ENCODE measurements at places on chromosomes 3 and 15.

GRCh38 chr15:89377842-89378295 is 43.2 kb upstream of the POLG start:
- DNase-seq, result no peak

- DNase-seq, result no peak
Measured at GRCh38 chr3:58535531-58536500, 1.2 kb downstream of the ACOX2 start.

DNA sequence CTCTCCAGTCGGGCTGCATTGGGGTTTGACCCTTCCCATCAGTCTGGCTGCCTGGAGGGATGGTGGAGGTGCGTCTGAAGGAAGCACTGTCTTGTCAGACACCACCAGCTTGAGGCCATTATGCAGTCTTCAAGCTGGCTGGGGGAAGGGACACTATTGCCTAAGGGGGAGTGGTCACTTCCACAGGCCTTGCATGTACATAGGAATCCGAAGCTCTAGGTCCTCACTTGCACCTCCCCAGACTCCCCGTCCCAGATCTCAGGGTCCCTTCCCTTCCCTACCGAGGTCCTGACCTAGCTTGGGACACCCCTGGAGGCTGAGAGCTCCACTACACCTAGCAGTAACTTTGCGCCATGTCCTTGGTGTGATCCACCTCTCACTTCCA is 48.6 kb upstream of the KLF13 start:
- no peak for DNase-seq

DNA sequence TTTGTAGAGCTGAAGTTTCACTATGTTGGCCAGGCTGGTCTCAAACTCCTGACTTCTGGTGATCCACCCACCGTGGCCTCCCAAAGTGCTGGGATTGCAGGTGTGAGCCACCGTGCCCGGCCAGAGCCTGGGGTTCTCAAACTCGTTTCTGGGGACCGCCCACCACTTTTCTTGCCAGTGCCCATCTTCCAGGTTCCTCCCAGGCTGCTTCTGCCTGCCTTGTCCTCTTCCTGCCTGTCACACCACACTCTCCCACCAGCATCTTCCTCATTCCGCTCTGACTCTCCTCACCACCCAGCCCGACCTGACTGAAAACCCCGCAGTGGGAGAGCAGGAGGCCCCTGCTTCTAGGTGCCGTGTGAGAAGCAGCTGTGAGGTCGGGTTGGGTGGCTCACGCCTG is 3.1 kb upstream of the DYNLT2B start:
- DNase-seq, result no peak

GRCh38 chr15:69084404-69085030 is 70.0 kb downstream of the NOX5 start:
- DNase-seq, result no peak

DNA sequence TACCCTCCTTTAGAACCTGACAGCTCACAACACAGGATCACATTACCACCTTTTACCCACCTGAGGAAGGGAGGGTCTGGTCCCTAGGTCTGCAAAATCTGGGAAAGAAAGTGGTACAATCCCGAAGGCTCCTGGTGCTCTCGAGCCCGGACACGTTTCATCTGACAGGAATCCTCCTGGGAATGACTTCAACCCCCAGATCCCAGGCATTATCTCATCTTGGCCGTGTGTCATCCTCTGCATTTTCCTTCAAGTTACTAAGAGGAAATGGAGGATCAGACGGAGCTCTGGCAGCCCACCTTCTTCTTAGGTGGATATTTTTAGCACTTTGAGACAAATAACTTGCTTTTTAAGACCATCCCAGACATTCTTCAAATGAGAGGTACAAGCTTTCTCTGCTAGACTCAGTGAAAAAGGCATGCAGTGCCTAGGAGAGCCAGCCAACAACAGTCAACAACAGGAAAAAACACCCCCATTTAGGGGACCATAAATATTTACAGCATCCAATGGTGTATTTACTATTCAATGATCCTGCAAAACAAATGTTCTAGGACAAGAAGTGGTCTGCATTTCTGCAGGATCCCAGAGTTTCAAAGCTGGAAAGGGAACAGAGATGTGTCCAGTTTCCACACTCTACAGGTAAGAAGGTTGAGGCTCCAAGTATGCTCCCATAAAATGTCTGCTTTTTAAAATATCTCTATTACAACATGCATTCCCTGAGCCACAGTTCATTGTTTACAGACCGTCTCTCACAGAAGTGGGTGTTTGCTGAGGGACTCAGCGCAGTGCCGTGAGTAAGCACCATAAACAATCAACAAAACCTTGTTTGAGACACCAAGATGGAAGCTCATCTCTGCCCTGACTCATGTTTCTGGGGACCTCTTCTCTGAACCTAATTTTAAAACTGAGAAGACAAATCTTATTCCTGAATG is 38.3 kb upstream of the ARHGEF3 start:
- no peak for DNase-seq

- DNase-seq, result no peak
Measured at GRCh38 chr3:26237036-26237682, 385.4 kb upstream of the LRRC3B start.

- no peak for DNase-seq
Measured at GRCh38 chr3:124261306-124261705, 269.4 kb upstream of the ROPN1 start.

DNA sequence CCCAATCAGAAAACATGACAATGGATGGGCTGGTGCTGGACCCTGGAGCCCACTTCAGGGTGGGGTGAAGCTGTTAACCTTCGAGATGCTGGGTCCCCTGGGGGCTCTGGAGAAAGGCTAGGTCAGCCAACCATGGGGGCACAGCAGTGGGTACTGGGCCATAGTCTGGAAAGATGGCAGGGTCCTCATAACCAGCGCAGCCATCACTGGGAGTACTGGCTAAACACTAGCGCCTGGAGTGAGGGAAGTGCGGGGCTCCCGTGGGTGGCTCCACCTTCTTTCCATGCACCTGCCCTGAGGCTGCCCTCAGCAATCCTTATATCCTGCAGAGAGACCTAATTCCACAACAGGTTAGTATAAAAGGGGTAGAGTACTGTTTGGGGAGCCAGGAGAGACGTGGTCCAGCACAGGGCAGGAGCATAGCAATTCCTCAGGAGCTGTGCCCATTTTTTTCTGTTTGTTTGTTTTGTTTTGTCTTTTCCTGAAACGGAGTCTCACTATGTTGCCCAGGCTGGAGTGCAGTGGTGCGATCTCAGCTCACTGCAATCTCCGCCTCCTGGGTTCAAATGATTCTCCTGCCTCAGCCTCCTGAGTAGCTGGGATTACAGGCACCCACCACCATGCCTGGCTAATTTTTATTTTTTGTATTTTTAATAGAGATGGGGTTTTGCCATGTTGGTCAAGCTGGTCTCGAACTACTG is 122.6 kb upstream of the MEF2A start:
- DNase-seq, result no peak

- no peak for DNase-seq
Measured at GRCh38 chr15:79953951-79954444, 17.0 kb downstream of the BCL2A1 start.

- no peak for DNase-seq
Measured at GRCh38 chr3:142105991-142106390, 43.4 kb downstream of the TFDP2 start.

DNA sequence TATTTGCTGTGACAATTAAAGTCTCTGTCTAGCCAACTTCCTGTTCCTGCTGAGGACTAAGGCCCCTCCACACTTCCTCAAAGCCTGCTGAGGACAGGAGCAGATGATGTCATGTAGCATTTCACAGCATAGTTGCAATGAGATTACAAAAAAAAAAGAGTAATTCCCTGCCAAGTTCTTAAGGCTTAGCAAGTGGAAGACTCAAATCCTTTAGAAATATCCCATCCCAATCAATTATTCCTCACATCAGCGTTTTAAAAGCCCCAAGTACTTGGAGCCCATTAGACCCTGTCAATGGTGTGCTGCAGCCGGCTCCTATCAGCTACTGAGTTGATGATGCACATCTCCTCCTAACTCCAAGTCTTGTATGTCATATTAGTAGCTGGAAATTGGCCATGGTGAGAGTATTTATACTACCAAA is 51.7 kb downstream of the TRANK1 start:
- DNase-seq, result no peak

GRCh38 chr15:66480267-66480666 is 17.3 kb downstream of the SNAPC5 start:
- no peak for DNase-seq

- no peak for DNase-seq
Measured at GRCh38 chr15:68592544-68592943, 13.8 kb downstream of the CORO2B start.

DNA sequence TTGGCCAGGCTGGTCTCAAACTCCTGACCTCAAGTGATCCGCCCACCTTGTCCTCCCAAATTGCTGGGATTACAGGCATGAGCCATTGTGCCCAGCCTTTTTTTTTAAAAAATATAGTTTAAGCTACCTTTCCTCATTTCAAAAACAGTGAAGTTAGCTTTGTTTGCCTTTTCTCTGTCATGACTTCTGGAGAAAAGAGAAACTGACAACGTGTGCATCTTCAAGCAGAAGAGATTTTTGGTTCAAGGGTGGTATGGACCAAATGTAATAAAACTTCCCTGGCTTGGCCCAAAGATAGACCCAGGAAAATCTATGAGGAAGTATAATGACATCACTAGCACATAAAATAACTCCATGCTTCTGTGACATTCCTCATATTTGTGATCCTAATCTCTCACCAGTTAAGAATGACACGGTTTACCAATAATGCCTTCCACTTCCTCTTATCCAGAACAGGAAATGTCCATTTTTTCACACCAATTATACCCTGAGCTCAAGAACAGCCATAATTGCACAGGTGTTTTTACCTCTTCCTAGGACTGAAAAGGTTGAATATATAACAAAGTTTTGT is 781.2 kb upstream of the NR2F2 start:
- DNase-seq, result no peak

DNA sequence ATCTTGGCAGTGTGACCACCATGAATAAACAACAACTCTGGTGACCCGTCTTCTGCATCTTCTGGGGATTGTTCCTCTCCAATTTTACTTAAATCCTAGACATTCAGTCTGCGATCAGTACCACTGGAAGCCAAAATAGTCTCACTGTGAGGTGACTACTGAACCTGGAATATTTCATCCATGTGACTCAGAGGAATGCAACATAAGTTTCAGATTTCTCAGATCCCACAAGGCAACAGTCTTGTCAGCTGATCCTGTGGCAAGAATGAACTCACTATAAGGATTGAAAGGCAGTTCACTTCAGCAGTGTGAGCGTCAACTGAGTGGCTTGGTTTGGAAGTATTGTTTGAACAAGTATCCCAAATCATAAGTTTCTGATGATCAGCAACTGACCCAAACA is 13.2 kb downstream of the NSUN3 start:
- no peak for DNase-seq

- DNase-seq, result no peak
Measured at GRCh38 chr3:46628901-46629369, 16.6 kb downstream of the FAM240A start.

DNA sequence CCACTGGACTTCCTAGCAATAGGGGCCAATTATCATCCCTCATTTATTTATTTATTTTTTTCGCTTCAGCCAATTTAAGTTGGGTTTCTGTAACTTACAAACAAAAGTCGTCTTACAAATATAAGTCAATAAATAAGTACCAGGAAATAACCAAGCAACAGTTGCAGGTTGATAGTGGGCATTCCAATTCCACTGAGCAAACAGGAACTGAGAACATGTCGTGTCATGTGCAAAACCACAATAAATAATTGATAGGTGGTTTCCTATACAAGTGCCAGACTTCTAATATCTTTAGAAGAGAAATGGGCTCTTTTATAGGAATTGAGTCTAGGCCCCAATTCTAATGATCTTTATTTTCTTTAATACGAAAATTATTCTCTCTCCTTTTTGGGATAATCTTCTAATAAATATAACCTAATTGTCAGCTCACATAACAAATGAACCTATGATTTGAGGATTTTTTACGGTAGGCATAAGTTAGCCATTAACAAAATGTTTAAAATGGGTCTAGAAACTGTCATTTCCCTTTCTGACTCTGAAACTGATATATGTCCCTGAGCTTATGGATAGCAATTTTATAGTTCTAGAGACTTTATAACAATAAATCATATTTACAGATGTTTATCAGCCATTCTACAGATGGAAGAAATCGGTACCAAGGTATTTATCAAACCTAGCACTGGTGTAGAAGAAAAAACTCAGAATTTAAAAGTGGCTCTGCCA is 571.8 kb downstream of the FOXP1 start:
- DNase-seq, result no peak

- peak; percentile 39 for DNase-seq
Measured at GRCh38 chr3:38454884-38455638, 1.4 kb downstream of the ACVR2B start.

DNA sequence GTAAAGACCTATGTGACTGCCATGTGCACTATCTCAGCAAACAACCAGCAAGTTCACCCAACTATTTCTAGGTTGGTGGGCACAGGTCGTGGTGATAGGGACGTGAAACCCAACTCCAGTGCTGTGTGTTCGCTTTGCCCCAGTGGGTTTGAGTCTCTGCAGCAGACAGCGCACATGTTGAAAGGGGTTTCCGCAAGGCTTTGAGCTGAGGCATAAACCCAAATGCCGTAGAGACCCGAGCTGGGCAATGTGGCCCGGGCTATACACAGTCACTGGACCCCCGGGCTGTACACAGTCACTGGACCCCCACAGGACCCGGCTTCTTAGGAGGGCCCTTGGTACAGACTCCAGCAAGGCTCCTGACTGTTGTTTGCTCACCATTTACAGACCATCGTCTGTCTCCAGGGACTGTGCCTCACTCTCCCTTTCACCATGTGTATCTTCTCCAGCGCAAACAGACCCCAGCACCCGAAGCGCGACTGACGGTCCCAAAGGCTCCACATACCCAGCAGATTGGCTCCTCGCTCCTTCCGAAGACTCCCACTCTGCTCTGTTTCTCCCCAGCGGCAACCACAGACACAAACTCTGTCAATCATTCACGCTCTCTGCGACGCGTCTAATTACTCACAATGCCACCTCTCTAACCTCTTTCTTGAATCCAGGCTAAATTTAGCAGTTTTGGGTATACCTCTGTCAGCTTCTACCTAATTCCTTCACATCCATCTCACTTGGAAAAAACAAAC is 31.2 kb downstream of the PCSK6 start:
- no peak for DNase-seq

- DNase-seq, result no peak
Measured at GRCh38 chr3:99505200-99505599, 133.2 kb upstream of the COL8A1 start.

- DNase-seq, result no peak
Measured at GRCh38 chr15:34233614-34234013, 8.8 kb downstream of the EMC4 start.

GRCh38 chr3:58520403-58521335 is 16.3 kb downstream of the ACOX2 start:
- no peak for DNase-seq

DNA sequence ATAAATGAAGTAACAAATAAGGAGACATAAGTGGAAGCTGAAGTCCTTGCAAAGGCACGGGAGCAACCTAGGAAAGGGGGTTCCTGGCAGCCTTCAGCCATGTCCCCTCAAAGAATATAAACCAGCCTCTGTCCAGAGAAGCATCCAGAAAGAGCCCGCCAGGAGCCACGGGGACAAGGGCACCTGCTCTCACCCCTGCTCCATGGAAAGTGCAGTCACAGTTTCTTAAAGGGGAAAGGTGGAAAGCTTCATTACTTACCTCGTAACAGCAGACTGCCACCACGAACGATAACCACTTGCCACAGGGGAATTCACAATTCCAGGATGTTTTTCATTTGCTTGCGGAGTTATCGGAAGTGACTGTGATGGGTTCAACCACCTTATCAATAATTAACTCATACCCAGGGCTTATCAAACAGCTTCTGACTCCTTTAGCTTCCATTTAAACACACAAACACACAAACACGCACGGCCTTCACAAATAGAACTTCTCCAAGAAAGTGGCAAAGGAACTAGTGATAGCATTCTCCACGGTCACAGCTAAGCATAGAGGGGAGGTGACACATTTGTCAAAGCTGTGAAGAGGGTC is 134.2 kb upstream of the IGF1R start:
- no peak for DNase-seq
